ENCODE measurements at places on chromosomes 4 and X. TPM values are rescaled to one million over a fixed set of nuclear protein-coding genes. Genes with fewer than 3 reads are reported as not detected.

Gene RS1
- total RNA-seq = not detected

Gene ADH1A
- 0.83 TPM for total RNA-seq

Gene SLC4A4
- 21.2 TPM for total RNA-seq

GRCh38 chr4:183633476-183634400 is 25.2 kb downstream of the RWDD4 start:
- DNase-seq = no peak

GRCh38 chr4:38500433-38500832 is 163.6 kb upstream of the KLF3 start:
- DNase-seq = no peak

DNA sequence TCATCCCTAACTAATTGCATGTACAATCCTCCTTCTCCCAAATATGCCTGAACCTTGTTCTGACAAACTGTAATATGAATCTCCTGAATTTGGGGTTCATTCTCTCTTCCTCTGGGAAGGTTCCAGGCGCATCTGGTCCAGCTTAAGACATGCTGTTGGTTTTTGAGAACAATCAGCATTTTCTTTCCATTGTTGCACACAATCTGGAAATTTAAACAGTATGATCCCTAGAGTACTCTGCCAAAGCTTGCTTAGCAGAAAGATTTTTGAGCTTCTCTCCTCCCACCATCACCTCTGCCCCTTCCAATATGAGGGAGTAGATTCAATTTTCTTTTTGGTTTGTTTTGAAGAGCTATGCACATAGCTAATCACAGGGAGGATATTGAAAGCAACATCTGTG is 50.1 kb downstream of the SRPX start:
- no peak for DNase-seq

DNA sequence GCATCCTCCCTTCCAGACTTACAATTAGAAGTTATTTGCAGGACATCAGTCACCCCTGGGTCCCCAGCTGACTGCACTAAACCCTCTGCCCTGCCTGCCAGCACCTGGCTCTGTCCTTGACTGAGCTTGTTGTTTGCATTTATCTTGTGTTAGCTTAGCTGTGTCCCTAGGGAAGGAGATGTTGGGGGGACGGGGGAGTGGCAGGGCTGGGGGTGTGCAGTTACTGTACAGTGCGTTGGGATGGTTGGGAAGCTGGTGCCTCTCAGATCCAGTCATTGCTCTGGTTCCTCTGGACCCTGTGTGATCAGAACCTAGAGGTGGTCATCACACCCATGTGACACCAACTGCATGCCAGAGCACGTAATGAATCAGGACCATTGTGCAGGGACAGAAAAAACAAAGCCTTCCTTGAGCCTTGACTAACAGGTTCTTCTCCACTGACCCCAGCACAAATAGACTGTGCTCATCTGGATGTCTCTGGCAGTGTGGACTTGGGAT is 32.7 kb upstream of the PROM1 start:
- no peak for DNase-seq
